ENCODE measurements at places on chromosomes 1 and 21.

DNA sequence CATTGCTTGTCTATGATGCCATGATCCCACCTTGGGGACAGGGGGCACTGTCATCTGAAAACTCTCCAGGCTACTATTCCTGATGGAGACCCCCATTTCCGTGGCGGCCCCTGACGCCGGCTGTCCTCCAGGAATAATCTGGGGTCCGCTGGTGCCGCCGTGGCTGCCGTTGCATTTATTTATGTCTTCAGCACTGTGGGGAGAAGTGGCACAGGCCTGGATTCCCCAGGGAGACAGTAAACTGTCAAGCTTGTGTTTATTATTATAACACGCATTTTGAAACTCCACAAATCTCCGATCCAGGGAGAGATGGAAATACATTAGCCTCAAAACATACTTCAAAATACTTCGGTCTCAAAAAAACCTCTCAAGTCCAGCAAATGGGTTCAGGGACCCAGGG is 126.9 kb upstream of the C1orf174 start:
- no peaks in the 10 kb centered on the region for H3K36me3 ChIP-seq
- no peaks in the 10 kb centered on the region for H3K4me1 ChIP-seq
- DNase-seq = no peak
- H3K4me3 ChIP-seq = no peak overlapping the region
- H3K27me3 ChIP-seq = no peaks in the 10 kb centered on the region
- no peak overlapping the region for H3K27ac ChIP-seq

DNA sequence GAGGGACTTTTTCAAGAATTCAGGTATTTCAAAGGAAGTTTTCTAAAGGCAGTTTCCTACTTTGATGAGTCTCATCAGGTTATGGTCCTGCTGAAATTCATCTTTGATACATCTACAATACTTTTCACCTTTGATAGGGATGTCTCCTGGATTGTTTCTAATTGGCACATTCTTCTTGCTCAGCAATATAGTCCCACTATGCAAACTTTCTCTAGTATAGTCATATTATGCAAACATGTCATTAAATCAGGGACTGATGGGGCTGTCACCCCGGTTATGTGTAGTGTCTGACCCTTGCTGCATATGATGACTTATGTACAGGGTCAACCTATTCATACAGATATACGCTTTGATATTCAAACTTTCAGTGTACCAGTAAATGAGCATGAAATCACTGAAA is 379 bp upstream of the FCRL1 start:
- H3K36me3 ChIP-seq = no peaks in the 10 kb centered on the region
- H3K4me3 ChIP-seq = no peak overlapping the region
- no peak overlapping the region for H3K27ac ChIP-seq
- H3K27me3 ChIP-seq = no peaks in the 10 kb centered on the region

GRCh38 chr1:175673371-175674150 is 69.8 kb downstream of the TNR start:
- no peaks in the 10 kb centered on the region for H3K36me3 ChIP-seq
- H3K27me3 ChIP-seq = no peaks in the 10 kb centered on the region
- H3K27ac ChIP-seq = no peak overlapping the region
- DNase-seq = no peak
- no peak overlapping the region for H3K4me3 ChIP-seq

GRCh38 chr1:162857850-162858249 is 3.1 kb downstream of the CCDC190 start:
- no peaks in the 10 kb centered on the region for H3K27me3 ChIP-seq
- H3K4me1 ChIP-seq = no peaks in the 10 kb centered on the region
- H3K36me3 ChIP-seq = no peaks in the 10 kb centered on the region
- no peak overlapping the region for H3K4me3 ChIP-seq
- no peak for DNase-seq
- H3K27ac ChIP-seq = no peak overlapping the region
